ENCODE measurements at places on chromosomes 1 and 21. TPM values are rescaled to one million over a fixed set of nuclear protein-coding genes. Genes with fewer than 3 reads are reported as not detected.
A peak's percentile ranks its signal among the peaks of the same experiment; 100 is the strongest.

GRCh38 chr1:8653878-8654277, 163.6 kb downstream of the RERE start:
- no peak overlapping the region for H3K27ac ChIP-seq
- H3K4me3 ChIP-seq = no peak overlapping the region
- DNase-seq = no peak
- no peaks in the 10 kb centered on the region for H3K36me3 ChIP-seq
- peaks cover 3% of the 10 kb centered on the region for H3K4me1 ChIP-seq

DNA sequence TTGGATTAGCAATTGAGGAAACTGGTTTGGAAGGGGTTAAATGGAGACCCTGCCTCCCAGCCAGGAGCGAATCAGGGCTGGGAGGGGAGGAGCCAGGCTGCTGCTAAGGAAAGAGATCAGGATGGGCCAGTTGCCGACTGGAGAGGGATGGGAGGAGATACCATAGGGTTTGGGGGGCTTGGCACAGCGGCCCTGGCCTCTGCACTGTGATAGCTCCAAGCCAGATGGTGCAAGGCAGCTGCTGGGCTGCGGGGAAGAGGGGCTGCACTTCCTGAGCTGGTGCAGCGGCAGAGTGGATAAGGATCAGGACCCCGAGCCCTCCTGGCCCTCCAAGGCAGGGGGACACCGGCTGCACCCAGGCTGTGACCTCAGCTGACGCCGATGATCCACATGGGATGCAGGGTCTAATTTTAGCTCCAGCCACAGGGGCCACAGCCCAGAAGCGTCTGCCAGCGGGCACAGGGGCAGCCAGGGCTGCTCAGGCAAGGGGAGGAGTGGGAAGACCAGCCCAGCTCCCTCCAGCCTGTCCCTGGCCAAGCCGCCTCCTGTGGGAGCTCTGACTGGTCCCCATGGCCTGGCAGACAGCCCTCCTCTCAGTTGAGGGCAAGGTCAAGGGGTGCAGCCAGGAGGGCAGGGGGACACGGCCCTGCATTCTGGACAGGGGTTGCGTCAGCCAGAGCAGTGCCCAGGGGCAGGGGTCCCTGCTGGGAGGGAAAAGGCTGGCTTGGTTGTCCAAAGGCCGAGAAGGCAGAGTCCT, at the start of gene EXTL1:
TSS of gene EXTL1 (plus strand) at position 129 of the 757 bp plus-strand sequence. CDS start 872 bp downstream, outside the sequence.
- H3K27me3 ChIP-seq = no peaks in the 10 kb centered on the region
- H3K4me3 ChIP-seq = no peak within 1 kb of the TSS
- H3K27ac ChIP-seq = no peak within 1 kb of the TSS

- DNase-seq = no peak
- H3K27me3 ChIP-seq = no peaks in the 10 kb centered on the region
- H3K36me3 ChIP-seq = no peaks in the 10 kb centered on the region
- H3K27ac ChIP-seq = no peak overlapping the region
- H3K4me1 ChIP-seq = no peaks in the 10 kb centered on the region
Measured at GRCh38 chr1:106944721-106945120, 111.8 kb upstream of the PRMT6 start.

DNA sequence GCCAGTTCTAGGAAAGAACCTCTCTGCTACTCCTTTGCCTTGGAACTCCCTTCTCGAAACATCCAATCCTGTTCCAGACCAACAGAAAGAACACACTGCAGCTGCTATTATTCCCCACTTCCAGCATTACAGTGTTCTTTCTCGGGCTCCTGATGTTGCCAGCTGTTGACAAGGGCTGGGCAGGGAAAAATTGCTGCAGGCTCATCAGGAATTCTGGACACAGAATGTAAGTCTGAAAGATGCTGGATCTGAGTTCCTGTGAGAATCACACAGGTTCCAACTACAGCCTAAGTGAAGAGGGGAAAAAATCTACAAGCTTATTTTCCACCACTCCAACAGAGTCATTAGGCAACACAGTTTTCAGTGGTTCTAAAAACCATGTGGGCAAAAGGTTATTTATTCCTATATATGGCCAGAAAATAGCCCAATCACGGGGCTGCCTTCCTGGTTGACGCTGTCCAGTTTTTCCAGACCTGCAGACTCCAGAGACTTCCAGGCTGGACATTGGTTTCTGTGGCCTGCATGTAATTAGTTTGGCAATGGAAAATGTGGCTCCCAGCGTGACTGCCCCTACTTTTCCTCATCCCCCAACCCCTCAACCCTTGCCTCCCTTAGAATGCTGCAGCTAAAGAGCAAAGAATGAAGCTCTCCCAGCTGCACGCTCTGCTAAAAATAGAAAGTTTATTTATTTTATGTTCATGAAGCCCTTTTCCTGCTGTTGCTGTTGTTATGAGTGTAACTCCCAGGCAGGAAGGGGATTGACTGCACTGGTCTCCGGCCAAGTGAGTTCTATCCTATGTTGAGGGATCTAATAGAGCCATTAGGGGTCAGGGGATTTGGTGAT, 8.3 kb upstream of the KIAA0040 start:
- H3K27ac ChIP-seq = peak overlapping the region; percentile 62
- no peaks in the 10 kb centered on the region for H3K4me1 ChIP-seq
- no peak for DNase-seq
- no peaks in the 10 kb centered on the region for H3K27me3 ChIP-seq
- no peak overlapping the region for H3K4me3 ChIP-seq

Gene THBS3
- 8.8 TPM for total RNA-seq

GRCh38 chr1:34163792-34164731, 968 bp downstream of the CSMD2 start:
- H3K27ac ChIP-seq = no peak overlapping the region
- no peak for DNase-seq
- no peaks in the 10 kb centered on the region for H3K36me3 ChIP-seq
- H3K27me3 ChIP-seq = peaks cover 22% of the 10 kb centered on the region
- H3K4me3 ChIP-seq = peak overlapping the region; percentile 32

Gene PAX7
- total RNA-seq = not detected

DNA sequence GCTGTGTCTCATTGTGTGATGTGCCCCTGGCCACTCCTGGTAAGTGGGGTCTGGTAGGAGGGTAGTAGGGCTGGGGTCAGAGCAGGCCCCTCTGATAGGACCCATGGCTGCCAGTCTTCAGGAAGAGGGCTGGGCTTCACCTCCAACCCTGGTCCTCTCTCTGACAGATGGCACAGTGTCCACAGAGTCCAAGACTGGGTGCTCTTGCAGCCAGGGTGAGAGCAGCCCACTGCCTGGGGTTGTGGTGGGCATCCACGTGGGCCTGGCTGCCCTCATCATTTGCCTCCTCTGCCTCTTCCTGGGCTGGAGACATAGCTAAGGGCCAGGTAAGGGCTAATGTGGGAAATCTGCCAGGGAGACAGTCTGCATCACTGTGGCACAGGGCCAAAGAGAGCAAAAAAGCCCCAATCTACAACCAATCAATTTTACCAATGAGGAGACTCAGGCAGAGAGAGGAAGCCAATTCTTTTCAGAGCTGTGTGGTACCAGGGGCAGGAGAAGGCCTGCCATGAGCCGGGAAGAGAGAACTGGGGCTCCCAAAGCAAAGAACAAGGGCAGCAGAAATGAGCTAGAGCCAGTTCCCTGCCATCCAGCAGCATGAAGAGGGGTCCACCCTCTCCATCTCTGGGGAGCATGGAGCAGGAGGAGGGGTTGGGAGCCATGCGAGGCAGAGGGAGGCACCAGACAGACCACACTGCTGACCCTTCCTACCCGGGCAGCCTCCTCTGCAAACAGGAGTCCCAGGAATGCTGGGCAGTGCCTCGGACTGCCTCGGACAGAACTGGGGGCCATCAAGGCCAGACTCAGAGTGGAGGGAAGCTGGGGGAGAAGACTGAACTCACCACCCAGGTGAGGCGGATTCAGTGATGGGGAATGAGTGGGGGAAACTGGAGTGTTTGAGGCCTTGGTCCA, 26.8 kb downstream of the SLC27A3 start:
- no peak overlapping the region for H3K4me3 ChIP-seq
- no peak overlapping the region for H3K27ac ChIP-seq
- peaks cover 10% of the 10 kb centered on the region for H3K4me1 ChIP-seq
- no peak for DNase-seq
- no peaks in the 10 kb centered on the region for H3K36me3 ChIP-seq

Gene CASQ1
- total RNA-seq = 0.25 TPM

GRCh38 chr1:153358691-153358975, 979 bp downstream of the S100A9 start:
- no peaks in the 10 kb centered on the region for H3K36me3 ChIP-seq
- H3K27ac ChIP-seq = no peak overlapping the region
- no peak for DNase-seq

Gene CLCA1
- total RNA-seq = not detected

- H3K4me1 ChIP-seq = no peaks in the 10 kb centered on the region
- no peak overlapping the region for H3K27ac ChIP-seq
- no peak for DNase-seq
- H3K4me3 ChIP-seq = no peak overlapping the region
- no peaks in the 10 kb centered on the region for H3K36me3 ChIP-seq
Measured at GRCh38 chr1:235391874-235392273, 24.6 kb downstream of the TBCE start.

Gene XKR8
- 6.0 TPM for total RNA-seq

- no peaks in the 10 kb centered on the region for H3K36me3 ChIP-seq
- DNase-seq = peak; percentile 63
- H3K27me3 ChIP-seq = no peaks in the 10 kb centered on the region
- no peaks in the 10 kb centered on the region for H3K4me1 ChIP-seq
- peak within 1 kb of the TSS; percentile 33 for H3K27ac ChIP-seq
Measured at GRCh38 chr1:236142253-236143103, at the start of gene GPR137B. Gene GPR137B, plus strand, starts transcription at chr1:236142539. Its CDS starts 84 bp downstream, at chr1:236142623.

Gene KRTAP19-3
- not detected for total RNA-seq

DNA sequence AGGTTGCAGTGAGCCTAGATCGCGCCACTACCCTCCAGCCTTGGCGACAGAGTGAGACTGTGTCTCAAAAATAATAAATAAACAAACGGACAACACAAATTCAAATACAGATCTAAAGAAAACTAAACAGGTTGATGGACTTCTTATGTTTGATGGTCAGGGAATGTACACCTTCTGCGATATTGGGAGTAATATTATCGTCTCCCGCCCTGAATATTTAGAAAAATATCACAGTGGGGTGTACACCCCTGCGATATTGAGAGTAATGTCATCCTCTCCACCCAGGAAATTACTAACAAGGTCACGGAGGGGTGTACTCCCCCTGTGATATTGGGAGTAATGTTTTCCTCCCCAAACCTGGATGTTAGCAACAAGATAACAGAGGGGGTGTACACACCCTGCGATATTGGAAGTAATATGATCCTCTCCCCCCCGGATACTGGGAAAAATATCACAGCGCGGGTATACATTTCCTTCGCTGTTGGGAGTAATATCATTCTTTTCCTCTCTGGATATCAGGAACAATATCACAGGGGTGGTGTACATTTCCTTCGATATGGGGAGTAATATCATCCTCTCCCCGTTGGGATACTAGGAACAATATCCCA, 1.4 kb upstream of the CFAP298 start:
- H3K4me3 ChIP-seq = peak overlapping the region; percentile 94
- peak overlapping the region; percentile 74 for H3K27ac ChIP-seq
- H3K36me3 ChIP-seq = peaks cover 4% of the 10 kb centered on the region

Gene AMPD1
- total RNA-seq = 0.19 TPM

Gene PRDM15
- 4.0 TPM for total RNA-seq

DNA sequence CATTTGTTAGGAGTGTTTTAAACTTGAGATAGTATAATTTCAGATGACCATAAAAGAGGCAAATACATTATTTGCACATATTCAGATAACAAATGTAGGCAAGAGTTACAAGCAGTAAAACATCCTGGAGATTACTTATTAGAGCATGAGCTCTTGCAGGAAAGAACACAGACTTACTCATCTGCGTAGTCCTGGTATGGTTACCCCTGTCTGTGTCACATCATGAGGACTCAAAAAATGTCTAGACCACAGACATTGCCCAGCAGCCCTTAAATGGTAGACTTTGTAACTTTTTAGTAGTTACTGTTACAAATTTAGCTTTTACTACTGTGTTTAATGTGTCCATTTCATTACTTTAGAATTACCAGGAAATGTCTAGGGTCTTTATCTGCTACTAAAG, 12.8 kb downstream of the CACHD1 start:
- H3K27me3 ChIP-seq = no peaks in the 10 kb centered on the region
- H3K36me3 ChIP-seq = no peaks in the 10 kb centered on the region
- H3K4me3 ChIP-seq = no peak overlapping the region
- H3K4me1 ChIP-seq = no peaks in the 10 kb centered on the region
- no peak overlapping the region for H3K27ac ChIP-seq

DNA sequence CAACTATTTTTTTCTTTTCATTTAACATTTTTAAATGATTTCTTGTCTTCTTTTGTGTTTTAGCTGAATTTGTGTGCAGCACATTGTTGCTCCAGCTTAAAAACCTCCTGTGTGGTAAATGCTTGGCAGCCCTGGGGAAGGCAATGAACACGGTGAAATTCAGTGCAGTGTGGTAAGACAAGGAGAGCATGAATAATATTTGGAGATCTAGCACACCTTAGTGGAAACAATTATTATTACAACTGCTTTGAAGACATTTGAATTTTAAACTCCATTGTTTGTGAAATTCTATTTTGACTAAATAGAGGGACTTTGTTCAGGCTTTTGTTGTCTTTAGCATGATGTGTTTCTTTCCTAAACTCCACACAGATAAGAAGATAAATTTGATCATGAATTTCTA, 242.6 kb upstream of the CXADR start:
- H3K4me1 ChIP-seq = no peaks in the 10 kb centered on the region
- no peaks in the 10 kb centered on the region for H3K27me3 ChIP-seq
- DNase-seq = no peak
- no peak overlapping the region for H3K27ac ChIP-seq

Gene PEAR1
- 2.4 TPM for total RNA-seq

- no peak for DNase-seq
- no peaks in the 10 kb centered on the region for H3K27me3 ChIP-seq
- peaks cover 9% of the 10 kb centered on the region for H3K36me3 ChIP-seq
- no peak overlapping the region for H3K27ac ChIP-seq
- no peaks in the 10 kb centered on the region for H3K4me1 ChIP-seq
Measured at GRCh38 chr1:39531526-39531925, 40.1 kb downstream of the BMP8A start.

DNA sequence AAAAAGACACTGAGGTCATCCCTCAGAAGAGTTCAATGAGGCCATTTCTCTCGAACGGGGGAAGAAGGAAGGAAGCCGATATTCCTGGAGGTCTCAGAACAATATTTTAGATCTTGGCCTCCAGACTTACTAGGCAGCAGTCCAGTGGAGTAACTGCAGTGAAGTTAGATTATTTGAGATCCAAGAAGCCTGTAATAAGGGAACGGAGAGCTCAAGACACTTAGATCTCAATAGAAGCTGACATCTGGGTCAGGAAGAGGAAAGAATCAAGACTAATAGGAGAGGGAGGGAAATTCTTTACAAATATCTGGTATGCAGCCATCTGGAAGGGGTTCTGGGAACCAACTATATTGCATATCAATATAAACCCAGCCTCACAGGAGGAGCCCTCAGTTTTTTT, 13.6 kb upstream of the ENAH start:
- H3K27ac ChIP-seq = no peak overlapping the region
- H3K27me3 ChIP-seq = no peaks in the 10 kb centered on the region
- no peak for DNase-seq
- H3K36me3 ChIP-seq = no peaks in the 10 kb centered on the region
- H3K4me1 ChIP-seq = no peaks in the 10 kb centered on the region

- H3K4me3 ChIP-seq = no peak overlapping the region
- no peaks in the 10 kb centered on the region for H3K27me3 ChIP-seq
- no peak overlapping the region for H3K27ac ChIP-seq
- no peaks in the 10 kb centered on the region for H3K36me3 ChIP-seq
Measured at GRCh38 chr1:74429580-74429979, 82.8 kb downstream of the LRRC53 start.

GRCh38 chr1:18884419-18884717, 18.0 kb downstream of the ALDH4A1 start:
- no peak for DNase-seq
- H3K4me3 ChIP-seq = no peak overlapping the region
- no peaks in the 10 kb centered on the region for H3K27me3 ChIP-seq
- H3K4me1 ChIP-seq = no peaks in the 10 kb centered on the region
- H3K36me3 ChIP-seq = peaks cover 75% of the 10 kb centered on the region

Data from right lobe of liver (tissue), 6 donors.